PC-9 (cell line): ENCODE measurements at places on chromosomes 5 and 9. TPM values are rescaled to one million over a fixed set of nuclear protein-coding genes. Genes with fewer than 3 reads are reported as not detected.

The DRD1 gene
- not detected in 2 replicates for total RNA-seq

DNA sequence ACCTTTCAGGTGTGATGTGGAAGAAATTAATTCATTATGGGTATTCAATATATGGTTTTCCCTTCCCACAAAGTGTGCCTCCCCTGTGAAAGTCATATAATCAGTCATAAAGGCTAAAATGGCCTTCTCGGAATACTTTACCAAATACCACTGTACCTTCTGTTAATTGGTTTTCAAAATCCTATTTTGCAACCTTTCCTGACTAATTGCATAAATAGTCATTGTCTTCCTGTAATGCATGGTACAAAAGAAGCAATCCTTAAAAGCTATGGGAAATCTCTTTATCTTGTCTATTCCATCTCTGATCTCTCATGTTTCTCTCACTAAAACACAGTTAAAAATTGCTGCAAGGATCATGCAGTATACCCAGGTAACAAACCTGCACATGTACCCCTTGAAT lies 44.3 kb upstream of the UGCG start:
- DNase-seq: no peak
- peak overlapping the region; percentile 30; the same call in 1 of the 2 replicates for H3K4me3 ChIP-seq
- peaks cover 53% of the 10 kb centered on the region for H3K4me1 ChIP-seq
- H3K27ac ChIP-seq: peak overlapping the region; percentile 82

GRCh38 chr5:107381189-107381856 lies 289.4 kb downstream of the EFNA5 start:
- H3K27ac ChIP-seq: peak overlapping the region; percentile 24; the same call in 1 of the 2 replicates
- H3K4me1 ChIP-seq: peaks cover 33% of the 10 kb centered on the region
- peaks cover 21% of the 10 kb centered on the region; the same call in 1 of the 2 replicates for H3K36me3 ChIP-seq
- H3K27me3 ChIP-seq: no peaks in the 10 kb centered on the region

GRCh38 chr9:119368681-119369581 lies at the start of gene BRINP1:
TSS of gene BRINP1 (minus strand) at chr9:119369435. CDS start at chr9:119313355, 56,080 bp downstream.
- no peaks in the 10 kb centered on the region for H3K36me3 ChIP-seq
- H3K4me1 ChIP-seq: no peaks in the 10 kb centered on the region
- no peak for DNase-seq

The SCGB3A2 gene
- not detected in 2 replicates for total RNA-seq

DNA sequence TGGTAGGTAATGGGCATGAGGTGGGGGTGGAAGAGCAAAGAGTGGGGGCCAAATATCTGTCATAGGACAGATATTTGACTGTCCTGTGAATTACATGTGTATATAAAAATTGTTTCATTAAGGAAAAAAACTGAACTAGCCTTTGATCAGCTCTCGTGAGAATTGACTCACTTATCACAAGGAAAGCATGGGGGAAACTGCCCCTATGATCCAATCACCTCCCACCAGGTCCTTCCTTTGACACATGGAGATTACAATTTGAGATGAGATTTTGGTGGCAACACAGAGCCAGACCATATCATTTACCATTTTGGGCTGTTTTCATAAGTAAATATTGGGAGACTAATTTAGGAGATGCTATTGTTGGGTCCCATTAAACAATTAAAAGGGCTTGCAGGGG lies 63.2 kb upstream of the FYB1 start:
- no peaks in the 10 kb centered on the region for H3K36me3 ChIP-seq
- no peaks in the 10 kb centered on the region for H3K27me3 ChIP-seq
- no peaks in the 10 kb centered on the region for H3K4me1 ChIP-seq
- no peak overlapping the region for H3K4me3 ChIP-seq
- no peak overlapping the region for H3K27ac ChIP-seq

The SCGB3A1 gene
- not detected in 2 replicates for total RNA-seq

GRCh38 chr9:35001803-35002502 lies 12.4 kb downstream of the DNAJB5 start:
- peak; percentile 63 for DNase-seq
- peak overlapping the region; percentile 47 for H3K27ac ChIP-seq
- H3K4me1 ChIP-seq: peaks cover 18% of the 10 kb centered on the region

DNA sequence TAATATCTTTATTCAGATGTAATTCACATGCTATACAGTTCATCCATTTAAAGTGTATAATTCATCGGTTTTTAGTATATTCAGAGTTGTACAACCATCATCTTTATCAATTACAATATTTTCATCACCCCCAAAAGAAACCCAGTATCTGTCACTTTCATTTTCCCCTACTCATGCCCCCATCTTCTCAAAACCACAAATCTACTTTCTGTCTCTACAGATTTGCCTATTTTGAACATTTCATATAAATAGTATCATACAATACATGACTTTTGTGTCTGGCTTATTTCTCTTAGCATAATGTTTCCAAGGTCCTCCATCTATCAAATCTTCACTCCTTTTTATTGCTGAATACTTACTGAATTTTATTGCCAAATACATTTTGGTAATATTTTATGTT lies 305.1 kb upstream of the SGCD start:
- H3K4me3 ChIP-seq: no peak overlapping the region
- no peaks in the 10 kb centered on the region for H3K36me3 ChIP-seq
- H3K4me1 ChIP-seq: no peaks in the 10 kb centered on the region

The PAPPA gene
- total RNA-seq: 3.4 and 3.9 TPM in 2 replicates

The TEX48 gene
- not detected in 2 replicates for total RNA-seq

GRCh38 chr9:76996700-76997099 lies 22.8 kb upstream of the FOXB2 start:
- H3K4me1 ChIP-seq: no peaks in the 10 kb centered on the region
- H3K27ac ChIP-seq: no peak overlapping the region
- DNase-seq: no peak
- peaks cover 26% of the 10 kb centered on the region; the same call in 1 of the 2 replicates for H3K27me3 ChIP-seq
- no peak overlapping the region for H3K4me3 ChIP-seq

The KCNN2 gene
- not detected in 2 replicates for total RNA-seq
